Activated CD4-positive, alpha-beta memory T cell treated with anti-CD3 and anti-CD28 coated beads, Interleukin-2, amount 10 ng/mL, durations not matched to agents 7 days and 5 days (primary cell): ENCODE measurements at places on chromosomes 2 and 18. TPM values are rescaled to one million over a fixed set of nuclear protein-coding genes. Genes with fewer than 3 reads are reported as not detected.

- DNase-seq = no peak
These were observed 6.5 kb upstream of the VPS54 start for GRCh38 chr2:64025741-64026140.

GRCh38 chr18:46856973-46857372 is 60.3 kb downstream of the PIAS2 start:
- DNase-seq = no peak

- DNase-seq = no peak
These were observed 21.5 kb downstream of the KCTD1 start for GRCh38 chr18:26526966-26527234.

DNA sequence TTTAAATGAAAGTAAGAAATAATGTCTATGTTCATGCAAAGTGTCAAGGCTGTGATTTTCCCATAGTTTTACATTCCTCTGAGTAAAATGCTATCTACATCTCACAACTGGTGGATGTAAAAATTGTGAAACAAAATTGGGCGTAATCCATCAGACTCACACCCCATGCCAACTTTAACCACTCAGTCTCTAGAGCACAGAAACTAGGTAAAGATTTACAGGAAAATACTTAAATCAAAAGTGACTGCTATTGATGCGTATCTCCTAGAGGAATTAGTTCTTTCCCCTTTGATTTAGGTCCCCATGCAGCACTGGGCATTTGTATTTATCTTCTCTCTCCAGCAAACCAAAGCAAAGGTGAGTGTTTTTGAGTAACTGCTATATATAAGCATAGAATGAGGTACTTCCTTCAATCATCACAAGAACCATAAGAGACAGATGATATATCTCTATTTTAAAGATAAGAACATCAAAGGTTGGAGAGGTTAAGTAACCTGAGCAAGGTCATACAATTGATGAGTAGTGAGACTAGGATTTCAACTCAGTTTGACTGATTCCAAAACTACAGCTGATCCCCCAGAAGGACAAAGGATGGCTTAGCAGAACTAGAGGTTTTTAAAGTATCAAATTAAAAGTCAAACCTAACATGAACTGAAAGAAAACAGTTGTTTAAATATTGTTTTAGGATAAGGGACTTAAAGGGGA is 594.0 kb upstream of the ACVR2A start:
- DNase-seq = no peak

SIX3 gene
- 0.08 TPM for total RNA-seq

DNA sequence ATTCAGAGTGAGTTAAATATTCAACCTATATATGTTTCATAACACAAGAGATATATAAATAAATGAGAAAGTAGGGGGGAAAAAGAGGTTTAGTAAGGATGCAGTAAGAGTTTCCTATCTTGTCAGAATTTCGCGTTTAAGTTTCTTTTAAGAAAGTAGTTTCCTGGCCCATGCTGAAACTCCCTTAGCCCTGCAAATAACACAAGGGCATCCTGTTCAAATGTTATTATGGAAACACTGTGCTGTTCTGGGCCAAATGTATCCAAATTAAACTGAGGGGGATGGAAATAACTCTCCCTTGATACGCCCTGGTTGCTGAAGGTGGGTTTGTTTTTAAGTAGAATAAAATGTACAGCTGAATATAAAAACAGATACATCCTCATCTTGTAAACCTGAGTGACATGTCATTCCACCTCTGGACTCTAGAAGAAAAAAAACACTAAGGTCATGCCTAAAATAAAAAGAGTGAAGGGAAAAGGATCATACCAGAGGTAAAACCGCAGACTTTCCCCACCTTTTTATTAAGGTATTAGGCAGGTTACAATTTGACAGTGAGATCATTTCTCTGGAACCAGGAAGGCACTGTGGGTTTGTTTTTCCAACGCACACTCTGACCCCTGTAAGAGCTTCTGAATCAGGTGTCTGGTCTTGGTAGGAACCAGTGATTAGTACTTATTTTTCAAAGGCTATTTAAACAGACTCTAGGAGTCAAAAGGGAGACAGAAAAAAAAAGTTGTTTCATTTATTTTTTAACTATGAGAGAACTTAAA is 16.7 kb downstream of the BCL2 start:
- no peak for DNase-seq

- no peak for DNase-seq
These were observed 257.3 kb upstream of the RASGRP3 start for GRCh38 chr2:33219114-33219513.

NEB gene
- 0.45 TPM for total RNA-seq

DNA sequence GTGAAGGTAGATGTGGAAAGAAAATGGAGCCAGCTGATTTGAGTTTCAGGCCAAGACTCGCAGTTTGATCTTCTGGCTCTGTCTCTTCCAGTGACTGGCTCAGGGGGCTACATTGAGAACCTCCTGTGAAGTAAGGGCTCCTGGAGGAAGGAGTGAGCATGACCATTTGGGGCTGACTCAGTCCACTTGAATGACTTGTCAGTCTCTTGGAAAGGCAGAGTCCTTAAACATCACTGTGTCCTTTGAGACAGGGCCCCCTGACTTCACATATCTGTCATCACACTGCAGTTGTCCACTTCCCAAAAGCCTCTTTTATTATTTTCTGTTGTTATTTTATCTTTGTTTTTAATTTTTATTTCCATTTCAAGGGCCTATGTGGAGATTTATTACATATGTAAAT is 204.6 kb upstream of the APCDD1 start:
- no peak for DNase-seq

- DNase-seq = no peak
These were observed 59.1 kb downstream of the FARP2 start for GRCh38 chr2:241415196-241415595.

DSG4 gene
- total RNA-seq = not detected

DNA sequence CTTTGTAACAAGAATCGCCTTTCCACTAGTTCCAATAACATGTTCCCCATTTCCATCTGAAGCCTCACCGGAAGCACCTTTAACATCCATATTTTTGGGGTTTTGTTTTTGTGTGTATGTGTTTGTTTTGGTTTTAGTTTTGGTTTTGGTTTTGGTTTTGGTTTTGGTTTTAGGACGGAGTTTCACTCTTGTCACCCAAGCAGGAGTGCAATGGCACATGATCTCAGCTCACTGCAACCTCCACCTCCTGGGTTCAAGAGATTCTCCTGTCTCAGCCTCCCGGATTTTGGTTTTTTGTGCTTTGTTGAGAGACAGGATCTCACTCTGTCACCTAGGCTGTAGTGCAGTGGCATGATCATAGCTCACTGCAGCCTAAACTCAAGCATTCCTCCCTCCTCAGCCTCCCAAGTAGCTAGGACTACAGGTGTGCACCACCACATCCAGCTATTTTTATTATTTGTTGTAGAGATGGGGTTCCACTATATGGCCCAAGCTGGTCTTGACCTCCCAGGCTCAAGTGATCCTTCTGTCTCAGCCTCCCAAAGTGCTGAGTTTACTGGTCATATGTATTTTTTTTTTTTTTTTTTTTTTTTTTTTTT is 36.3 kb downstream of the TGOLN2 start:
- peak; percentile 32 for DNase-seq
